Glomerular endothelial cell (primary cell): ENCODE measurements at places on chromosomes 12 and 14. TPM values are rescaled to one million over a fixed set of nuclear protein-coding genes. Genes with fewer than 3 reads are reported as not detected.

PDZRN4 gene
- total RNA-seq: not detected in 2 replicates

AQP2 gene
- total RNA-seq: not detected in 2 replicates

PLEKHD1 gene
- total RNA-seq: 0.18 TPM in 1 of 2 replicates, not detected in the other

MLH3 gene
- 12.5 and 13.6 TPM in 2 replicates for total RNA-seq

RNF212B gene
- not detected in 2 replicates for total RNA-seq

MYH6 gene
- not detected in 2 replicates for total RNA-seq

LRTM2 gene
- total RNA-seq: not detected in 2 replicates

AMN gene
- total RNA-seq: 0.05 and 0.23 TPM in 2 replicates

GPN3 gene
- total RNA-seq: 11.3 and 20.1 TPM in 2 replicates

DHRS2 gene
- total RNA-seq: not detected in 2 replicates

KRT78 gene
- not detected in 2 replicates for total RNA-seq
